IMR-90 (cell line): ENCODE measurements at places on chromosomes 16 and 17. TPM values are rescaled to one million over a fixed set of nuclear protein-coding genes. Genes with fewer than 3 reads are reported as not detected.

The HOXB4 gene
- total RNA-seq: 1.9 and 2.0 TPM in 2 replicates

GRCh38 chr17:3582915-3583314 lies 25.3 kb upstream of the TRPV3 start:
- no peak for DNase-seq

The PRR15L gene
- total RNA-seq: not detected in 2 replicates

The RTN4RL1 gene
- under 0.01 TPM in 2 replicates for total RNA-seq

- no peak for DNase-seq
These were observed 633 bp upstream of the NOL3 start for GRCh38 chr16:67169642-67170167.

The CCNF gene
- 19.2 and 20.1 TPM in 2 replicates for total RNA-seq

The MARVELD3 gene
- not detected in 2 replicates for total RNA-seq

The NUP88 gene
- 80.5 and 83.7 TPM in 2 replicates for total RNA-seq

The KRT27 gene
- total RNA-seq: not detected in 2 replicates

- DNase-seq: peak; percentile 87
These were observed 10.2 kb upstream of the EEF2K start for GRCh38 chr16:22195695-22196558.

GRCh38 chr16:50674831-50675230 lies 6.3 kb downstream of the SNX20 start:
- no peak for DNase-seq

DNA sequence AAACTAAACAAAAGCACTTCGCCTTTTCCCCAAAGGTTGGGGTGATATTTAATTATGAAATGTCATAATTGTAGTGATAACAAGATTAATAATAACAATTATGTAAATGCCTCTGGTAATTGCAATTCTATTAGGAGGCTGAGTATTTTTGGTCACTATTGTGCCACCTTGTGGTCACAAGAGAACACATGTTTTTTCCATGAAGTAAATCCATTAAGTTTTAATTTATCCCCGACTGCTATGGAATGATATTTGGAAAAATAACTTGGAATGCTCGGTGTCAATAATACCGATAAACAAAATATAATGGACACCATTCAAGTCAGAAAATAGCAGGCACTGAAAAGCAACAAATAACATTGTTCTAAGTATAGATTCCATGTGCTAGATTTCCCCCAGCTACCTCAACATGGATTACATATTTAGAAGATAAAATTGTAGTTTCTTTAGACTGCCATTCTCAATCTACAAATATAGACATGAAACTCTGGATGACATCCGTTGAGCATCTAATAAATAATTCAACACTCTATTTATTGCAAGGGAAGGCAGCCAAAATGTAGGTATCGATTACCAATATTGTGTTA lies 25.0 kb upstream of the KCNJ2 start:
- peak; percentile 54 for DNase-seq

DNA sequence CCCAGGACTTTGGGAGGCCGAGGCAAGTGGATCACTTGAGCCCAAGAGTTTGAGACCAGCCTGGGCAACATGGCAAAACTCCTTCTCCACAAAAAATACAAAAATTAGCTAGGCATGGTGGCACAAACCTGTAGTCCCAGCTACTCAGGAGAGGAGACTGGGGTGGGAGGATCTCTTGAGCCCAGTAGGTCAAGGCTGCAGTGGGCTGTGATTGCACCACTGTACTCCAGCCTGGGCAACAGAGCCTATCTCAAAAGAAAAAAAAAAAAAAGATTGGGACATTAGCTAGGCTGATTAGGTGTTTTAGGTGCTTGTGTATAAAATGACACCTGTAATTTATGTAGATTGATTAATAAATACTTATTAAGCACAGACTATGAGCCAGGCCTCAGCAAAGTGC lies 10.1 kb downstream of the GFOD2 start:
- no peak for DNase-seq

DNA sequence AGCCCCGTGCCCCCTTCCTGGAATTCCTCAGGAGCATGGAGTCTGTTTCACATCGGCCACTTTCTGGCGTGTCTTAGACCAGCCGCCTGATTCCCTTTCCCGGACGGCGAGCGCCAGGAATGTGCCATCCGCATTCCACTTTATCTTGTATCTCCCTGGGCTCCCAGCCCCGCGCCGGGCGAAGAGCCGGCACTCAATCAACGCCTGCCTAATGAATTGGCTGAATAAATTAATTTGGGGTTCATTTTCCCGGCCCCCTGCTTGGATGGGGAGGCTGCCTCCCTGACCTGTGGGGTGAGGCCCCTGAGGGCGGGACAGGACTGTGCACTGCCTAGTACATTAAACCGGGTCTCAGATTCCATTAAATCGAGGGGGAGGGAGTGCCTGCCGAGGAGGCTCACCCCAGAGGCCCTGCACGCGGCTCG lies 282.3 kb upstream of the TNRC6C start:
- no peak for DNase-seq

DNA sequence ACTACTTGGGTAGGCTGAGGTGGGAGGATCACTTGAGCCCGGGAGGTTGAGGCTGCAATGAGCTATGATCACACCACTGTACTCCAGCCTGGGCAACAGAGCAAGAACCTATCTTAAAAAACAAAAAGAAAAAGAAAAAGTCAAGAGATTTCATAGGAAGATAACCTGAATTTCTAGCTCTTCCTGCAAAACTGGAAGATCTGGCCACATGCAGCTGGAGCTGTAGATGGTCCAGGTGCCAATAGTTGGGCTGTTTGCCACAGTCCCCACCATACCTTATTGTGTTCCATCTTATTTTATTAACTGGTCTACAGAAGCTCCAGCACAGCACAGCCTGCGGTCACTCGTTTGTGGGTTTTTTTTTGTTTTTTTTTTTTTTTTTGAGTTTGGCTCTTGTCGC lies 15.0 kb downstream of the ATP2A1 start:
- DNase-seq: no peak
